Osteoblast (primary cell): ENCODE measurements at places on chromosomes 16 and 17. TPM values are rescaled to one million over a fixed set of nuclear protein-coding genes. Genes with fewer than 3 reads are reported as not detected.
A peak's percentile ranks its signal among the peaks of the same experiment; 100 is the strongest.

DNA sequence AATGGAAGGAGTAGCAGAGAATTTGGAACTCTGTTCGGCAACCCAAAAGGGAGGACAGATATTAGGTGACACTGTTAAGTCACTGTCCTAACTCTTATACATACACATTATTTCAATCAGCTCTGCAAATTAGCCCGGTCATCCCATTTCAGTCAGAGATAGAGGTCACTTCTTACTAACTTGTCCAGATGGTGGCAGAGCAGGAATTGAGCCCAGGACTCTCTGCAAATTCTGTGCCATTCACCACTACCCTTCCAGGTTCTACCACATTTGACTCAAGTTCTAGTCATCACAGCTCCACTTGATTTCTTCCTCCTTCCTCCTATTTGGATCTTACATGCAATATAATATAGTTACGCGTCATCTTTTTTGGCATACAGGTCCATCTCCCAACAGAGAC lies 35.9 kb upstream of the NUDT7 start:
- no peak for DNase-seq

GRCh38 chr16:75567911-75568310 lies 1.7 kb downstream of the GABARAPL2 start:
- DNase-seq: no peak

DNA sequence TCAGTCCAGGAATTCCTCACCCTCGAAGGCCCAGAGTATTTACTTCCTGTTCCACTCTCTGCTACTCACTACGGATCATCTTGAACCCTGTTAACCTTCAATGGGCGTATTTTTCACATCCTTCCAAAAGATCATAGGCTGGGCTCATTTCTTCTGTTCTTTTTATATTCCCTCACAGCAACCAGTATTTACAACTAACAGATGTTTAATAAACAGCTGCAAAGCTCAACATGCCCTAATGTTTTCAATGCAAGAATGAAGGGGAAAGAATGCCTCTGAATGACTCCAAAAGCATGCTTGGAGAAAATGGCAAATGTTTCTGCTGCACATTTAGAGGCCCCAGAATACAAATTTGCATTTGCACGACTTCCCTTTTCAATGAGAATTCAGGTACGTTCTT lies 174.9 kb downstream of the ZFHX3 start:
- DNase-seq: no peak

- DNase-seq: no peak
Observed at GRCh38 chr17:48582750-48583069, 4.6 kb upstream of the HOXB4 start.

DNA sequence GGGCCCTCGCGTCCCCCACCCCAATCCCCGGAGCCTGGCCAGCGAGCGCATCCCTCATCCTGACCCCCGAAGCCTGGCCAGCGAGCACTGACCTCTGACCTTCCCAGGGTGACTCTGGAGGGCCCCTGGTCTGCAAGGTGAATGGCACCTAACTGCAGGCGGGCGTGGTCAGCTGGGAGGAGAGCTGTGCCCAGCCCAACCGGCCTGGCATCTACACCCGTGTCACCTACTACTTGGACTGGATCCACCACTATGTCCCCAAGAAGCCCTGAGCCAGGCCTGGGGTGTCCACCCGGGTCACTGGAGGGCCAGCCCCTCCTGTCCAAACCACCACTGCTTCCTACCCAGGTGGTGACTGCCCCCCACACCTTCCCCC lies 2.3 kb downstream of the TPSD1 start:
- no peak for DNase-seq

GRCh38 chr16:22352723-22353122 lies 21.7 kb downstream of the CDR2 start:
- no peak for DNase-seq

GRCh38 chr17:74147056-74147835 lies 56.2 kb upstream of the RPL38 start:
- DNase-seq: no peak

DNA sequence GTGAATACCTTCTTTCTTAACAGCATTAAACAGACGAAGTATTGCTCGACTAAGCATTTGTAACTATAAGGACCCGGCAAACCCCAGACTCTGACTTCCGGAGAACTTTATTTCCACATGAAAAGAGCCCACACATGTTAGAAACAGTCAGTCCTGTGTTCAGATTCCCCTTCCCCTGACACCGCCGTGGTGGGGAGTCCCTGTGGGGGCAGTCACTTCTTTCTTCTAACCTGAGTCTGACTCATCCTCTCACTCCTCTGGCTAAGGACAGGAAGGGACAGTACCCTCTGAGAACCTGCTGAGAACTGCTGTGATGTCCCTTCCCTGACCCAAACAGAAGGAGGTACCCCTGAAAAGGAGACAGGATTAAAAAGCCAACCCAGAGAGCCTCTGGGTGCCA lies 165.1 kb downstream of the XYLT1 start:
- DNase-seq: no peak

DNA sequence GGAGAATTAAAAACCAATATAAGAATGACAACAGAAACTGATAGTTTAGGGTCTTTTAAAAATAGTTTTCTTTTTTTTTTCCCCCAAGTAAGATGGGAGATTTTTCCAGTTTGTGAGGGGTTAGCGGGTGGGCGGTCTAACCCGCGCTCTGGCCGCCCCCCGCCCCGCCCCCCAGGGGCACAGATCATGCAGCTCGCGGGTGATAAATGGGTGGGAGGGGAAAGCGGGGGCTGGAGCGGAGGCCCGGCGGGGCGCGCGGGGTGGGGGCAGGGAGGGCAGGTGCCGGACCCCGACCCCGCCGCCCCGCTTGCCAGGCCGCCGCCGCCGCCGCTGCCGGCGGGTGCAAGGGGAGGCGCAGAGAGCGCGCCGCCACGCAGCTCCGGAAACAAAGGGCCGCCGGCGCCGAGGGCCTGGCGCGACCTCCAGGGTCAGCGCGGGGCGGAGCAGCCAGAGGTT lies 60.1 kb upstream of the GSE1 start:
- DNase-seq: no peak

GRCh38 chr17:7798839-7799238 lies 35.2 kb upstream of the KDM6B start:
- no peak for DNase-seq

DNA sequence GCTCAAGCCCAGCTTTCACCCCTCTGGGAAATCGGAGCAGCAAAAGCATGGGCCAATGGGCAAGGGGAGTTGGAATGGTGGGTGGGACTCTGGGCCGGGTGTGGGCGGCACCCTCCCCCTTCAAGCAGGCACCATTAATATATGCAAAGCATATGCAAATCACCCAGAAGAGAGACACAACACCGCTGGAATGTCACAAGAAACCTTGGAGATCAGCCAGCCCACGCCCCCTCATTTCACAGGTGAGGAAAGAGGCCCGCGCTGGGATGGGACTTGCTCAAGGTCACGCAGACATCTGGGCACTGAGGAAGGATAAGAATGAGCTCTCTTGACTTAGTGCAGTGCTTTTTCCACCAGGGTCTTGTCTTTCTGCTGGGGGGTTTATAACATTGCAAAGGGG lies 4.8 kb downstream of the SRCIN1 start:
- peak; percentile 78 for DNase-seq

DNA sequence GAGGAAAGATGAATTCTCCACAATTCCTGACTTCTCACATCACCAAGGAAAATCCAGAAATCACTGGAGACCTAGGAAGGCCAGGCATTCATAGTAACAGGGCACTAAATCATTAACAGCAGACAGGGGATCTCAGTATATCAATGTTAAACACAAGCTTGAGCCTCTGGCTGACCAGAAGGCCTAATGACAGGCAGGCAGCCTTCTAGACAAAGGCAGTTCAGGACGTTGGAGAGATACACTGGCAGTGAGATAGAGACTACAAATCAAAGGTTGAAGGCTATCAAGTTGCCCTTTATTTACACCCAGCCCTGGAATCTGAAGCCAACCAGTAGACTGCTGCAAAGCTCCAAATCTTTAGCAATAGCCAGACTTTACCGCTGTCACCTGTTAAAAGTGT lies 422.8 kb upstream of the CCL2 start:
- DNase-seq: no peak

DNA sequence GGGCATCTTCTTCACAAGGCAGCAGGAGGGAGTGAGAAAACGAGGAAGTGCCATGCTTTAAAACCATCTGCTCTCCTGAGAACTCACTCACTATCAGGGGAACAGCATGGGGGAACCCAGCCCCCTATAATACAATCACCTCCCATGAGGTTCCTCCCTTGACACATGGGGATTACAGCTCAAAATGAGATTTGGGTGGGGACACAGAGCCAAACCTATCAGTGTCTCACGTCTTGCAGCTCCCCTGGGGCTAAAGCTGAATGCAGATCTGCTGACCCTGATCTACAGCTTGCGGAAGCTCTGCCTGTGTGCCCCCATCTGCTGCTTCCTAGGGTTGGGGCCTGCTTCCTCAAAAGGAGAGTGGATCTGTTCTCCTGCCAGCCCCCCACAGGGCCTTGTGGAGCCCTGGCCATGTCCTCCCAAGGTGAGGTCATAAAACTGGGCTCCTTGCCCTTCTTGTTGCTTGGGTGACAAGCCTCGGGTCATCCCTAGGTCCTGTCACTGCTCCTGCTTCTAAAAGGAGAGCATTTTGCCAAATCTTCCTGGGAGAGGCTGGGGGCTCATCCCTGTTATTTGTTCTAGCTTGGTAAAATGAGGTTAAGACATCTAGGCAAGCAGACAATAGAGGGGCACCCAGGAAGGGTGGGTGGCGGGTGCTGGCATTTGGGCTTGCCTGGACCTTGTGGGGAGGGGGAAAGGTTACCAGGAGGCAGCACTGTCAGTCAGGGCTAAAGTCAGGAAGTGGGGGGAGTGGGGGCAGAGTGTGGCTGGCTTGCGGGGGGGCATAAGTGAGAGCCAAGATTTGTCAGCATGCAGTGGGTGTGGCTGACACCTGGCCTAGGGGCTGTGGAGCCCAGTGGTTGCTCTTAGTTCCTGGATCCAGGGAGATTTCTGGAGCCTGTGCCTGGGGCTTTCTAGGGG lies 16.0 kb downstream of the KRT33A start:
- no peak for DNase-seq

DNA sequence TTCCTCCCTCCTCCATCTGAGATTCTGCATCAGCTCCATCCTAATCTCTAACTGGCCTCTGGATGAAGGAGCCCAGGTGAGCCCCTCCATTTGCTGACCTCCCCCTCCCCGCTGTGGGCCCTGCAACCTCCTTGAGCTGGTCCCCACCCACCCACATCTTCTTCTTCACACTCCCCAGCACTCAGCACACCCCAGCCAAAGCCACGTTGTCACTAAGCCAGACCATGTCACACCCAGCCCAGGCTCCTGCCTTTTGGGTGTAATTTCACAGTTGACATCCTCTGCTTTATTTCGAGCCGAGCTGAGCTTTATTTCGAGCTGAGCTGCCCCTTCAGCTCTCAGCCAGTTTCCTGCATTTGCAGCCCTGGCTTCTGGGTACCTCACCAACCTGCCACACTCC lies 282.7 kb upstream of the TNRC6C start:
- peak; percentile 67 for DNase-seq

DNA sequence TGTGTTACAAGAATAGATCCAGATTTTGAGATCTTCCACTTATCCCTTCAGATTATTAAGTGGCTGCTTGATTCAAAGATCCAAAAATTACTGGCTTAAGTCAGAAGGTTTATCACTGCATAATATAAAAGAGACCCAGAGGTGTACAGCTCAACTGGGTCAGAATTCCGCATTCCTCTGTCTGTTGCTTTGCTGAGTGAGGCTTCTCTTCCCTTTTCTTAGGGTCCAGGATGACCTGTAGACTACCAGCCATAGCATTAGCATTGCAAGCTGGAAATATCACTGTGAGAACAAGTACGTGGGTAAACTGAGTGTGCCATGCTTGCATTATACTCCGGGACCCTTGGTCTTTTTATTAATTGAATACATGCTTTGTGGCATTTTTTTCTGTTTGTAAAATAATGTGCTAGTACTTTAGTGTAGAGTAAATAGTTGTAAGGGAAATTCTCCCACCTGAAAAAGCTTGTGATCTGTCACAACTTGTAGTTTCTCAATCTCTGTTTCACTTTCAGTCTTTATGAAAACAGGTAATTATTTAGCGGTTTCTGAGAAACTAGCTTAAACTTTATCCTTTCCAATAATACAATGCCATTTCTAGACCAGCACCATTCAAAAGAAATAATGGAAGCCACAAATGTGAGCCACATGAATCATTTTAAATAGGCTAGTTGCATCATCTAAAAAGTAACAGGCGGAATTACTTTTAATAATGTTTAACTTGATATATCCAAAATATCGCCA lies 61.6 kb downstream of the TNRC6C start:
- no peak for DNase-seq

DNA sequence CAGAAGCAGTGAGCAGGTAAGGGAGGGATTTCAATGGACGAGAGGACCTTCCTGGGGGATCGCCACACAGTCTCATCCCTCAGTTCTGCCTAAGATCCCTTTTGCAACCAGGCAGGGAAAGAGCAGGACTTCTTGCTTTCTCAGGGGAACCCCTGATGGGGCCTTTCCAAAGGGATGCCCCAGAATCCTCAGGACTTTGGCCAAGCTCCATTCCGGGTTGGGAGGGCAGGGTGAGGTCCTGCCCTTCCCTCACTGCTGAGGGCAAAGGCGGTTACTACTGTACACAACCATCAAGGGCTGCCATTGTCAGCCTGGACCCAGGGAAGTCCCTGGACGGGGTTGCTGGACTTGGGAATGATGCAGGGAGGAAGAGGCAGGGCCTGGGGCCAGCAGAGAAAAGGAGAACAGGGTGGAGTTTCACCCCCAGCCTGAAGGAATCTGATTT lies 9.7 kb downstream of the PRR29 start:
- DNase-seq: peak; percentile 73

DNA sequence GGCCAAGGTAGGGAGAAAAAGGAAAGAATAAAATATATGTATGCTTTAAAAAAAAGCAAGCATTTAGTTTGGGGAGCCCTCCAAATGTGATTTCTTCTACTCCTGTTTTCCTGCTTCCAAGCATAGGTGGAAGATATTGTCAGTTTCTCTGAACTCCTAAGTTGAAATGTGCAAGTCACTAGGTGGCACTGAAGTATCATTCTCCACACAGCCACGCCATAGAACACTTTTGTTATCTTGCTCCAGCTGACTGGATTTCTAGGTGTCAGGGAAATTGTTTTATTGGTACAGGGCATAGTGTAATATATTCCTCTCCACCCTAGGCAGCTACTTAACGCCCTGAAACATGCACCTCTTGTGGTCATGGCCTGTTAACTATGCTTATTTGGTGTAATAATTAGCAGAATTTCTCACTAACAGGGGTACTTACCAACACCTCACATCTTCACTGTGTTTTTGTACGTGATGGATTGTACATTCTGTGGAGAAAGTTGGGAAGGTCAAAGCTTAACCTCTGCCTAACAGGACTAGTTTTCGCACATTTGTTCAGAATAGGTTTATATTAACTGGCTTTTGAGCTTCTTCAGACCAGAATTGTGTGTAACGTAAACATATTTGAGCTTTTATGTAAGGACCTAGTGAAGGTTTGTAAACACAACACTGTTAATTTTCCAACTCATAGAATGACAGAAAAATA lies 69.3 kb downstream of the FTO start:
- no peak for DNase-seq

The CNTNAP1 gene
- total RNA-seq: 18.6 and 19.2 TPM in 2 replicates

The CDRT15L2 gene
- not detected in 2 replicates for total RNA-seq

The ST6GALNAC2 gene
- total RNA-seq: 0.36 and 0.59 TPM in 2 replicates

The ASPHD1 gene
- 0.88 and 1.8 TPM in 2 replicates for total RNA-seq

The ADAP2 gene
- total RNA-seq: 0.29 and 0.72 TPM in 2 replicates

The PRRT2 gene
- 1.4 and 4.1 TPM in 2 replicates for total RNA-seq

The OTOP2 gene
- total RNA-seq: not detected in 2 replicates

The UTP4 gene
- 17.4 and 18.0 TPM in 2 replicates for total RNA-seq

The RHBDL3 gene
- total RNA-seq: under 0.01 TPM in 2 replicates

The CES1 gene
- total RNA-seq: 2.9 and 5.6 TPM in 2 replicates

The PHKG2 gene
- total RNA-seq: 20.3 and 25.0 TPM in 2 replicates

The TPPP3 gene
- 0.59 and 0.72 TPM in 2 replicates for total RNA-seq

The ATP6V0C gene
- 18.8 and 22.7 TPM in 2 replicates for total RNA-seq

The CCL2 gene
- 56.3 and 70.9 TPM in 2 replicates for total RNA-seq

The RMI2 gene
- total RNA-seq: 1.4 and 1.8 TPM in 2 replicates

The LDAF1 gene
- 65.5 and 92.5 TPM in 2 replicates for total RNA-seq

The DNAH3 gene
- not detected in 2 replicates for total RNA-seq
